SK-N-SH treated with all-trans-retinoic acid at 6 μM for 48 hours (cell line): ENCODE measurements at places on chromosomes 3 and 15.

- no peak for ATAC-seq
Measured at GRCh38 chr3:107268469-107268868, 108.8 kb upstream of the CCDC54 start.

- no peak for ATAC-seq
Measured at GRCh38 chr3:95752199-95752598, 1062.2 kb upstream of the EPHA6 start.

GRCh38 chr3:134079111-134079547, 49.4 kb upstream of the SLCO2A1 start:
- no peak for ATAC-seq

DNA sequence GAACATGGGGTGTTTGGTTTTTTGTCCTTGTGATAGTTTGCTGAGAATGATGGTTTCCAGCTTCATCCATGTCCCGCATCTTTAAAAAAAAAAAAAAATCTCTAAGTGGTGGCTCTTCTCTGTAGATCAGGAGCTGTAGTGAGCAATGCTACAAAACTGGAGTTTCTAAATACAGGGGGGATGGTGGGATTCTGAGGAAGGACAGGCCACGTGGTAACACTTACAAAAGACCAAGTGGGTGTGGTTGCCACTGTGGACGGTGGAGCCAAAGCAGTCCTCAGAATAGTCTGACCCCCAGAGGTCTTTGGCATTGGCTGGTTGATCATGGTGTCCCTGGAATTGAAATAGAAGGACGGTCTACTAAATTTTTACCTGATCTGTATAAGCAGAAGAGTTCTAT, 7.7 kb downstream of the CCRL2 start:
- no peak for ATAC-seq

DNA sequence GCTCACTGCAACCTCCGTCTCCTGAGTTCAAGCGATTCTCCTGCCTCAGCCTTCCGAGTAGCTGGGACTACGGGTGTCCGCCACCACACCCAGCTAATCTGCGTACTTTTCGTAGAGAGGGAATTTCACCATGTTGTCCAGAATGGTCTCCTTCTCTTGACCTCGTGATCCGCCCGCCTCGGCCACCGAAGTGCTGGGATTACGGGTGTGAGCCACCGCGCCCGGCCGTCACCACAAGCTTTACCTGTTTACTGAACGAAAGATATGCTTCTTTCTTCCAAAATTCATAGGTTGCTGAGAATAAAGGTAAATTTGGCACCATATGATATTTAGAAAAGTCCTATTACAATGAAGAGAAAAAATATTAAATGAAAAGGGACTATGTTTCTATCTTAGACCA, 333.5 kb upstream of the EPHA6 start:
- no peak for ATAC-seq

DNA sequence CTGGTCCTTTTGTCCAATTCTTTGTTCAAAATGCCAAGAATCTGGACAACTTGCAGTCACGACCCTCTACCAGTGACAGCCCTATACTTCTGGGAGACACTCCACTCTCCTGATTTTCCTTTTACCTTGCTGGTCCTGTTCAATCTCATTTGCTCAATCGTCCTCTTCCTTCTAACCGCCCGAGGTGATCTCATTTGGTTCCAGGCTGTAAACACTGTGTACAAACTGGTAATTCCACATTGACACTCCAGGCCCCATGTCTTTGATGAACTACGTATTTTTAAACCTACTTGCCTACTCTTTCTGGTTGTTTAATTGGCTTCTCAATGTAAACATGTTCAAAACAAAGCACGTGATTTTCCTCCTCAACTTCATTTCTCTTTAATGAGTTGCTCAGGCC, 23.7 kb upstream of the C3orf49 start:
- no peak for ATAC-seq

GRCh38 chr3:24684506-24685023, 189.9 kb upstream of the THRB start:
- ATAC-seq = no peak

- no peak for ATAC-seq
Measured at GRCh38 chr15:60752973-60753720, 274.2 kb upstream of the ICE2 start.

- no peak for ATAC-seq
Measured at GRCh38 chr3:127670761-127671522, 1.8 kb upstream of the ABTB1 start.

DNA sequence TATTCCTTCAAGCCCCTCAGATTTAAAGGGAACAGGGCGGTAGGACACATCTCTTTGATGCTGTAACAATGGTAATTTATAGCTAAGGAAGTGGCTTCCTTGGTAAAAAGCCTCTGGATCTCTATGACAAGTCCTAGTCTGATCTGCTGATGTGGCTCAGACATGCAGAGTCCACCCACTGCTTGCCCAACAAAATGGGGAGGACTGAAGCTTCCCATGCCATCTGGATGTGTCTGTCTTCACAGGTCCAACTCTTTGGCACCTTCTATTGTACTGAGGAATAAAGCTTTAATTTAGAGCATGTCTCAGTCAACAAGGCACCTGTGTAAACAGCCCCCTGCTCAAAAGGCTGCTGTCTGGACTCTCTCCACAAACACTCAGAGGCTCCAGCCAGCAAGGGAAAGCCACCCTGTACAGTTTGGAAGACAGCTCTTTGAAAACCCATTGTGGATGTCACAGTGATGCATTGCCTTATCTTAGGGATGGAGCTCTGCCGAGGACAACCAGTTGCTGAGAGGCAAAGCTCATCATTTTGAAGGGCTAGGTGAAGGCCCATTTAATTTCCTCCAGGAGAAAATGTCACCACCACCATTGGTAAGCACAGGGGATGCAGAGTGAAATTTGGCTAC, 348.6 kb upstream of the GRM7 start:
- ATAC-seq = no peak

DNA sequence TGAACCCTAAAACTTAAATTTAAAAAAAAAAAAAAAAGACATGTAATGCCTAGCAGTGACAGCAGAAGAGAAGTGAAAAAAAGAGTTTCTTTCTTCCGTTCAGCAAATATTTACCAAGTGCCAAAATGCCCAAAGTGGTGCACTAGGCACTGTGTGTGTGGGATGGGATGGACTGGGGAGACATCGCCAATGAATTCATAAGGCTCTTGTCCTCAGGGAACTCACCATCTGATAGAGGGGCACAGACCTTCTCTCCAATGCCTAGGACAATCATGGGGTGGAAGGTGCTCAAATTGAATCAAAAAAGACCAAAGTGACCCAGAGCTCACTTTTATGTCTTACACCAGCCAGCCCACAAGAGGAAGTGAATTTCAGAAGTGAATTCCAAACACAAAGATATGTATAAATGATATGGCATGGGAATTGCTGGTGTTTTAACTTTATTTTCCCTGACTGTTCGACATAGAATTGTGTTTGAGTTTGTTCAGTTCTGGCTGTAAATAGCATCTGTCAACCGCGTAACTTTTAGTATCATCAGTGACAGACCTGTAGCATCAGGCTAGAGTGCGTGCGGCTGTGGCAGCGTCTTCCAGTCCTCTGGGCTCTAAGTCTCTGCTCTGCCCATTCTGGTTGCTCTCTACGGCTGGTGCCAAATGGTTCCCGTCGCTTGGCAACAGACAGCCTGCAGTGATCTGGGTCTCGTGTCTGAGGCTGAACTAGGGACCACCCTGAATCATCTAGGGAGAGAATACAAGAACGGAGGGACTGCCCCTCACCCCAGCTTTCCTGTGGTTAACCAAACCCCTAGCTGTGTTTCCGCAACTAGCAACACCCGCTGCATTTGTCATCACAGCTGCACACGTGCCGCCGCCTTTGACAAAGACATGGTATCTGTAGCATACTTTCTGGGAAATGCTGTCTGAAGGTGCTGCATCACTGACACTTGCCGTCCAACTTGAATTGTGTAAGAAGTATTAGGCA, 154.0 kb upstream of the THBS1 start:
- peak; percentile 77 for ATAC-seq

DNA sequence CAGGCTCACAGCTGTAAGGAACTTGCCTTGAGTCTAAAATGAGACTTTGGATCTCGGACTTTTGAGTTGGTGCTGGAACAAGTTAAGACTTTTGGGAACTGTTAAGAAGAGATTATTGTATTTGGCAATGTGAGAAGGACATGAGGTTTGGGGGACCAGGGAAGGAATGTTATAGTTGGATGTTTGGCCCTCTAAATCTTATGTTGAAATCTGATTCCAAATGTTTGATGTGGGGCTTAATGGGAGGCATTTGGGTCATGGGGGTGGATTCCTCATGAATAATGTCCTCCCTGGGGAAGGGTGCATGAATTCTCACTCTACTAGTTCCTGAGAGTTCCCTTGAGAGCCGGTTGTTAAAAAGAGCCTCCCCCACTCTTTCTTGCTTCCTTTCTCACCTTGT, 18.5 kb upstream of the CHCHD6 start:
- no peak for ATAC-seq

GRCh38 chr3:69871868-69872267, 127.7 kb upstream of the SAMMSON start:
- no peak for ATAC-seq

DNA sequence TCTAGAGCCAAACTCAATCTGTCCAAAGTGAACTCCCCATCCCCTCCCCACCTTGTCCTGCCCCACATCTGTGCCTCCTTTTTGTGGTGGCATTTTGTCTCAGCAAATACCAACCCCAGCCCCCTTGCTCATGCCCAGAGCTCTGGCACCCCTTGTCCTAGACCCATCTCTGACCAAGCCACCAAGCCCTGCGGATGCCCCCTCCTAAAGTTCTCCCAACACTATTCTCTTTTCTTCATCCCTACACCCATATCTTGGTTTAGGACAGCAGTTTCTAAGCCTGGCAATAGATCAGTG, 17.7 kb downstream of the ACAA1 start:
- ATAC-seq = no peak

- peak; percentile 86 for ATAC-seq
Measured at GRCh38 chr15:39304201-39304841, 276.6 kb upstream of the THBS1 start.

- no peak for ATAC-seq
Measured at GRCh38 chr15:55766676-55767075, 23.7 kb upstream of the PRTG start.

DNA sequence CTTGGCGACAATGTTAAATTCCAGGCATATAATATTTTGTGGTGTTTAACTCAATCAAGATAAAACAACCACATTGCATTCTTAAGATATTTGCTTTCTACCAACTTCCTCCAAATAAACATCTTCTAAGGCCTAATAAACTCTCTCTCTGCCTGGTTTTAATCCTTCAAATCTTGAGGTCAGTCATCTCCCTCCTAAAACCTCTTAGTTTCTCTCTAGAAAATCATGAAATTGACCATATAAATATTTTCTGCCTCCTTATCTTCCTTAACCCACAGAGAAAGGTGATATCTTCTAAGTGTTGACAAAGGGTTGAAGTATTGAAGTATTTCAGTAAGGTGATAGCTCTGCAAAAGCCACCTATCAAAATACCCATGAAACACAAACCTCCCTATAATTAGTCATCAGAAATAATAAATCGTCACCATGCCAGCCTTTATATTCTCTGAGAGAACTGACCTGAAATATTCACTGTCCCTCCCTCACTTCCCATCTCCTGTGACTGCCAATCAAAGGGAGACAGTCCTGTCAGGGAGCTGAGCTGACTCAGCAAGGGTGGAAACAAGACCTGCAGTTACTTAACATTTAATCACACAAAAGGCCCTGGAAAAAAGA, 1261.1 kb downstream of the ROBO1 start:
- peak; percentile 87 for ATAC-seq

DNA sequence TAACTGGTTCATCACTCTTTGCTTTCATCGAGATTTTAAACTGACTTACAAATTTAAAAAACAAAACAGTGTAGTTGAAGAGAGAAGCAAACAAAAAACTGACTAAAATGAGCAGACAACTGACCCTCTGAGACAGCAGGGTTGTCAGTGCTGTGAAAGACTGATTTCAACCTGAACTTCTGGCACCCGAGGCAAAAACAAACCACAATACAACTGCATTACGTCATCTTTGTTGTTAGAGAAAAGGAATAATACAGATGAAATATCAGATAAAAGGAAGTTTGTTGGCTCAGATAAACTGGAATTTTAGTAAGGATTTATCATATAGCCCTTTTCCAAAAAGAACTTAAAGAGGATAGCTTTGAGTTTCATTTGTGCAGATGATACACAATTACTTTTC, 51.1 kb downstream of the PARP15 start:
- ATAC-seq = no peak

GRCh38 chr3:128297401-128298138, 144.3 kb downstream of the EEFSEC start:
- ATAC-seq = peak; percentile 30; the same call in 2 of the 3 replicates

DNA sequence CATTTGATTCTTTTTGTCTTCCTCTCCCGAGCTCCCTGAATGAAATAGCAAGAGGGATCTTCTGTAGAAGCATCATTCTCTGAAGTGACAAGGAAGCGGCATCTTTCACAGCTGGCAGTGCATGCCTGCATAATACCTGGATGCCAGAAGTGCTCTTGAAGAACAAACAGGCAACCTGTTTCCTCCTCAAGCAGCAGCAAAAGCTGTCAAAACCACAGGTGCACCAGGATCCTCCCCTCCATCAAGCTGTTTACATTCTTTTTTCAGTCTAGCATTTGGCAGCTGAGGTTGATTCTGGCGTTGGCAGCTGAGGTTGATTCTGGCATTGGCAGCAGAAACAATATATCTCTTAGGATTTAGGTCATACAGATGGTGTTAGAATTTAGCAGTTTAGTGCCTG, 979.0 kb downstream of the TUSC7 start:
- ATAC-seq = no peak

- no peak for ATAC-seq
Measured at GRCh38 chr3:54349231-54349652, 226.9 kb downstream of the CACNA2D3 start.

- no peak for ATAC-seq
Measured at GRCh38 chr3:69189487-69189886, 67.1 kb upstream of the LMOD3 start.

DNA sequence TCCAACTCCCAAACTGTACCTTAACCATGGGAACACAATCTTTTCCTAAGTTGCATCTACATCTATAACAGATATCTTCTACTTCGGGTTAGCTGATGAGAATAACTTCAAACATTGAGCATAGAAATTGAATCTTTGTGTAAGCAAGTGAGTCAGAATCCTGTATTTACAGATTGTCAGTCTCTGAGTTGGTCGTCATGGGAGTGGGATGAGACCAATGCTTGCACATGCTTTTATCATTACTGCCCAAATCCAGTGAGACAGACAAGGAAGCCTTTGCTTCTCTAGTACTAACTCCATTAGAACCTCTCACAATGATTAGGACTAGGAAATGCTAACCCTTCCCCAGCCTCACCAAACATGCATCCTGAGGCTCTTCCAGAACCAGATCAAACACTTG, 587.1 kb upstream of the ZNF717 start:
- ATAC-seq = no peak
